ENCODE measurements at places on chromosomes 12 and 14.

GRCh38 chr12:22698576-22698975 is 73.6 kb downstream of the ETNK1 start:
- no peak for DNase-seq

GRCh38 chr12:40946612-40947194 is 241.4 kb upstream of the PDZRN4 start:
- peak; percentile 20 for DNase-seq

GRCh38 chr14:41521891-41522290 is 84.8 kb upstream of the LRFN5 start:
- DNase-seq, result no peak

GRCh38 chr12:69266036-69266635 is 26.8 kb downstream of the CPSF6 start:
- no peak for DNase-seq

- peak; percentile 49 for DNase-seq
Measured at GRCh38 chr12:121005346-121005815, 10.9 kb downstream of the C12orf43 start.

- DNase-seq, result no peak
Measured at GRCh38 chr12:13784504-13784903, 196.9 kb downstream of the GRIN2B start.

GRCh38 chr12:92108651-92109050 is 37.0 kb downstream of the BTG1 start:
- peak; percentile 80 for DNase-seq

- DNase-seq, result no peak
Measured at GRCh38 chr12:23559268-23559753, 390.2 kb downstream of the SOX5 start.

DNA sequence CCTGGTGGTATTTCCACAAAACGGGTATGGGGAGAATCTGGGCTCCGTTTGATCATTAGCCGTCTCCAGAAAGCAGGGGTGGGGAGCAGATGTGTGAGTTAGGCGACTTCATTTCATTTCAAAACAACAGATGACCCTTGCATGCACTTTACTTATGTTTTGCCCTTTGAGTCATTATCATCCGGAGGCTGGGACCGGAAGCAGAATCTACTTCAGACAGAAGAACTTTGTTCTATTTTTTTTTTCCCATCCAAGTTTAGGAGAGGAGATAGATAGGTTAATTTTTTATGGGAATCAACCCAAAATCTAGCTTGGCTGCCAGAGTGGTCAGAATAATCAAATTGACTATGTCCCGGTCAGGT is 31.3 kb upstream of the CMAS start:
- DNase-seq, result peak; percentile 10

DNA sequence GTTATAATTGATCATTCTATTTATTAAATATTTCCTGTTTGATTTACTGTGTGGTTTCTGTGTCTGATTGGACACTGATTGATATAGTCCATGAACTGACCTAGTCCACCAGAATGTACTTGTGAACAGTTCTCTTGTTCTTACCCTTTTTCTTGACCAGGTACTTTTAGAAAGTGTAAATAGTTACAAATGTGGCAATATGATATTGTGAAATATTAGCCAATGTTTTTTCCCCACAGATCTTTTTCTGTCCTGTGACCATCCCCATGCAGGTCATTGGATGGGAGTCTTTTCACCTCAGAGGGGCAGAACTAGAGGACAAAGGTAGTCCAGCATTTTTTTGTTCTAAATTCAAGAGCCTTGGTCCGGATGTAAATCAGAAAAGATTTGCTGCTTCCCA is 8.3 kb upstream of the CRY1 start:
- no peak for DNase-seq

DNA sequence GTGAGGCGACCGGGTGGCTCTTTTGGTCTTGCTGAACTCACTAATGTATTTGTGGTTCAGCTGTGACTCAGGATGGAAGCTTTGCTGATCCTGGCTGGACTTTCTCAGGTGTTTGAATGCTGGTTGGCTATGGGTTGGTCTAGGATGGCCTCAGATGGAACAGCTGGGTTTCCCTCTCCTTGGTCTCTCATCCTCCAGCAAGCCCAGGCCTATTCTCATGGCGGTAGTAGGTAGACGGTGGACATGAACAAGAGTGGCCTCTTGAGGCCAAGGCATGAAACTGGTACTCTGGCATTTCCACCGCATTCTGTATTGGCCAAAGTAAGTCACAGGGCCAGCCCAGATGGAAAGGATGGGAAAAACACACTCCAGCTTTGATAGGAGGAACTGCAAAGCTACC is 11.8 kb upstream of the POLR3B start:
- peak; percentile 53 for DNase-seq

DNA sequence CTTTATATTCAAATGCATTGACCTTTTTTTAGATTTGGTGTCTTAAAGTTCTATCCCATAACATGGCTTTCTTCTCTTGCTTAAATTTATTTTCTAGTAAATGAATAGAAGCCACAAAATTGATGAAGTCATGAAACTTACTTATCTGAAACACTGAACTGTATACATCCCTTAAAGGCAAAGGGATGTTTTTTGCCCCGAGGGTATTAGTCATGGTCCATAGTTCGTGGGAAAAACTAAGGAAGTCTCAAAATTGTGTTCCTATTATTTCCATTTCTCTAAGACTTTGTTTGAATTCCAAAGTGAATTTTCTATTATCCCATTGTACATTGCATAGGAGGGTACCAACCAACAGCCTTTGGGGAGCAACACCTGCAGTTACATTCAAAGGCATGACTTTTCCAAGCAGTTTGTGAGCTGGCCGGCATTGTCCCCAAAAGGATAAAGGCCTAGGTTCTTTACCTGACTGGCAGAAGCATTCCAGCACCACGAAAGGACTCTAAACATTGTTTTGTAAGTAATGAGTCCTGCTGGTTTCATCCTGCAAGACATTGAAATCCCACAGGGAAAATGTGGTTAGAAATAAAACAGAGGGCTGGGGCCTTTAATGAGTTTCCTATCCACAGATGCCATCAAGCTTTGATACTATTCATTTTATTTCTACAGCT is 473.5 kb downstream of the PRKD1 start:
- DNase-seq, result no peak

DNA sequence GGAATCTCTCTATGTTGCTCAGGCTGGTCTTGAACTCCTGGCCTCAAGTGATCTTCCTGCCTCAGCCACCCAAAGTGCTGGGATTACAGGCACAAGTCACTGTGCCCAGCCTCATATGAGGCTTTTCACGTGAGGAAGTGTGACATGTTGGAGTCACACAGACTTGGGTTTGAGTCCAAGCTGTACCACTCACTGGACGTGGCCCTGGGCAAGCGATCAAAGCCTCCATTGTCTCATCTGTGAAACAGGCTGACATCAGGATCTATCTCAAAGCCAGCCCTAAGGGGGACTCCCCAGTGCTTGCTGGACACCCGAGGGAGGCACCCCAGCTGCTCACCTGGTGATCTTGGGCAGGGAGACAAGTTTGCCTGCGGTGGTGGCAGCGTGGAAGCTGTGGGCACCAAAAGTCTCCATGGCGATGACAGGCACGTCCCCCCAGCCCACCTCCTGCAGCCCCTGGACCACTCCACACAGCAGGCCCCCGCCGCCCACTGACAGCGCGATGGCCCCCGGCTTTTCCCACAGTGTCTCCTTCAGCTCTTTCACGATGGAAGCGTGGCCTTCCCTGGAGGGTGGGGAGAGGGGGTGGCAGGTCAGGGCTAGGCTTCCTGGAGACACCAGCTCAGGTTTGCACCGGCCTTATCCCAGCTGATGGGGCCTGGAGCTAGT is 6.7 kb downstream of the SDS start:
- no peak for DNase-seq

- DNase-seq, result no peak
Measured at GRCh38 chr14:45785240-45785639, 532.2 kb upstream of the MIS18BP1 start.

DNA sequence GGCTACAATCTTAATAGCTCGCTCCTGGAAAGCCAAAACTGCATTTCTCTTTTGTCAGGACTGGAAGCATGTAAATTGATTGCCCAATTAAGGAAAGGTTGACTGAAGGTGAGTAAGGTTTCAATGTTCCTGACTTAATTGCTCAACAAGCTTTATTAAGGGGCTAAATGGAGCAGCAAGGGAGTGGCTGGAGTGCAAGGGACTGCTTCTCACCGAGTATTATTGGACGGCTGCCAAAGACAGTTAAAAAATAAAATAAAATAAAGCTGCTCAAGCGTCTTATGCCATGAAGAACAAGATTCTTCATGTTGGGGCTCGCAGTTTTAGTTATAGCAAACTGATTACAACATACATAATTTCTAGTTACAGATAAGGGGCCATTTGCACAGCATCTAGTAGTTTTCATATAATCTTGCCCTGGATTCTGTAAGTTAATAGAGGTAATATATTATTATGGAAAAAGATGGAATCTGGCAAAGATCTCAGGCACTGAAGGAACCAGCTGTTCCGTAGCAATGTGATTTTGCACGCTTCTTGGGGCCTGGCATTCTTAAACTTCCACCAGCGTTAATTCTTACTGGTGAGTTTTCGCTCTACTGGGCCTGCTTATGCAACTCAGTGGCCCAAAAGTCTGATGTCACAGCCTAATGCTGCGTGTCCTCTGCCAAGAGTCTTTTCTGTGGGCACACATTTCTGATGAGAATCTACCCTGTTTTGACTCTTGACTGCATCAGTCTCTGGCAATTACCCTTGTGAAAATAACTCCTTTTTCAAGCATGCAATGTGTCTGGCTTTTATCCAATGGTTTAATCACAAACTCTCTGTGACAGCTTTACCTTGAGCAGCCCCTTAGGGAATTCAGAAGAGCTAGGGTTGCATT is 108.5 kb downstream of the SLC38A1 start:
- DNase-seq, result no peak

- peak; percentile 76 for DNase-seq
Measured at GRCh38 chr12:50985322-50985721, 33.0 kb downstream of the HIGD1C start.

DNA sequence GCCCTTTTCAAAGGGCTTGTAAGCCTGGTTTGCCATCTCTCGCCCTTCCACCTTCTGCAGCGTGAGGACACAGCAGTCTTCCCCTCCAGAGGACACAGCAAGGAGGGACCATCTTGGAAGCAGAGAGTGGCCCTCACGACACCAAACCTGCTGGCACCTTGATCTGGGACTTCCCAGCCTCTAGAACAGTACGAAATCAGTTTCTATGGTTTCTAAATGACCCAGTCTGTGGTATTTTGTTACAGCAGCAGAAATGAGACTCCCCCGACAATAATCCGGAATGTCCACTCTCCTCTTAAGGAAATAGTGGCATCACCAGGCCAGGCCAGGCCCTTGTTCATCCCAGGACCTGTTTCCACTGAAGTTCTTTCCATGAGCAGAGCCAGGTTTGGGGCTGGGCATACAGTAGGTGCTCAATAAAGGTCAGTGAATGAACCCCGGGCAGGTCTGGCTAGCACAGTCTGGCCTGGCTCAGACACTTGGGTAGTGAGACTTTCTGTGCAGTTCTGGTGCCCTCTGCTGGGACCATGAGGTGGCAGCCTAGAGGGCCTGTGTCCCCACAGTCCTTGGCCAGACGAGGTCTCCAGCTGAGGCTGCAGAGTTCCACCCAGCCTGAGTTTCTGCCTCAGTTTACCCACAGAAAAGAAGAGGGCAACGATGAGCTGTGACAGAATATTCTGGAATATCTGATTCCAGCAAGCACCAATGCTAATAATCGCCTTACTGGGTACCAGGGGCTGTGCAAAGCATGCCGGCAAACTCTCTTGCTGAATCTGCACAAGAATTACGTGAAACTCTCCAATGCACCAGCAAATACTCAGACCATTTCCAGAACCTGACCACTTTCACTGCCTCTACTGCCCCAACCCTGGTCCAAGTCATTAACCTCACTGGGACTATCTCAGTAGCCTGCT is 14.0 kb downstream of the ABCB9 start:
- peak; percentile 77 for DNase-seq

DNA sequence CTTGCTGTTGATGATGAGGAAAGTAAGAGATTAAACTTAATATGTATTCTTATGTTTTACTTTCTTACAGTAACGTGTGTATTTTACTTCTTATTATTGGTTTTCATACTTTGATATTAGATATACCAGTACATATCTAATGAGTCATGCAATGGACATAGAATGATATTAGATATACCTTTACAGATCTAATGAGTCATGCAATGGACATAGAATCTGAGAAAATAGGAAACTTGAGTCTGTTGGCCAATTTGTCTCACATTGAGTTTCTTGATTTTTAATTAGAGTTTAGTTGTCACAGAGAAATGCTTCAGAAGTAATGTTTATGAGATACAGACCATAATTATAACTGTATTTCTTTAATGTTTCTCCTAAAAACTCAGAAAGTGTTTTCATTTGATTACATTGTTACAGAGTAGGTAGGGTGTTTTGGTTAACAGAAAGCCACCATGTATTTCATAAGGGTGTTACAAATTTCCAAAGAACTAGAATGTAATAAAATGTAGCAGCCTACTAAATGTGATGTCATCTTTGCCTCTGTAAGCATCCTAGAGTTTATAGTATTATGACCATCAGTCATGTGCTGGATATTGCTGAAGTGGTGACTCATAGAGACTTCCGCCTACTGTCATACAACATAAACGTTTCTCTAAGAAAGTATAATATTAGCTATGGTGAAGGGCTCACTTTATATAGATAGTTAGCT is 3.0 kb downstream of the GAS2L3 start:
- DNase-seq, result peak; percentile 97

- DNase-seq, result no peak
Measured at GRCh38 chr14:103099081-103099732, 4.7 kb downstream of the EXOC3L4 start.

DNA sequence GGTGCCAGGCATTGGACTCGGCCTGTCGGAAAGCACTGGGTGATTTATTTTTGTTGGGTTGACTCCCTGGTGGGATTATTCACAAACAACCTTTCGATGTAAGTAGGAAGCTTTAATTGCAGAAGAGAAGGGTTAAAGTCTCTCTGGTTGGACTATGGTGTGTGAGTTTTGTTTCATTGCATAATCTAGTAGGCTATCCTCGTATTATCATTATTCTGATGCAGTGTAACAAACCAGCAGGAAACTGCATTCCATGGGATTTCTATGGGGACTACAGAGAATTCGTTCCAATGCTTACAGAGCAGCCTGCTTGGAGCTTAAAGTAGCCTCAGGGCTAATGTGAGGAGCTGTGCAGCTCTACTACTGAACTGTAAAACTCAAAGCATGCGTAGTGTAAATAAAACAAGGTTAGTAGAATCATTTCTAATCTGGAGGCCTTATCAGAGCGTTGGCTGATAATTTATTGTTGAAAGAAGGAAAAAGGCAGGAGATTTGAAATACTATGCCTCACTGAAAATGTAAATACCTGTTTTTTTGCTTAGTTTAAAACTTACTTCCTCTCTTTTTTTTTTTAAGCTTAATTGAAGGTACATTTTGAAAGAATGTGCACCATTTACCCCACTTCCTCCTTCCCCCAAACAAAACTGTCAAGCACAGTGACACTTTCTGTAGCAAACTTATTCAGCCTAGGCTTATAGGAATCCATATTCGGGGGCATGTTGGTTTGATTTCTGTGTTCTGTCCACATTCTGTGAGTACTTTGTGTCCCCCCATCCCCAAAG is 226.7 kb downstream of the NPAS3 start:
- DNase-seq, result no peak

DNA sequence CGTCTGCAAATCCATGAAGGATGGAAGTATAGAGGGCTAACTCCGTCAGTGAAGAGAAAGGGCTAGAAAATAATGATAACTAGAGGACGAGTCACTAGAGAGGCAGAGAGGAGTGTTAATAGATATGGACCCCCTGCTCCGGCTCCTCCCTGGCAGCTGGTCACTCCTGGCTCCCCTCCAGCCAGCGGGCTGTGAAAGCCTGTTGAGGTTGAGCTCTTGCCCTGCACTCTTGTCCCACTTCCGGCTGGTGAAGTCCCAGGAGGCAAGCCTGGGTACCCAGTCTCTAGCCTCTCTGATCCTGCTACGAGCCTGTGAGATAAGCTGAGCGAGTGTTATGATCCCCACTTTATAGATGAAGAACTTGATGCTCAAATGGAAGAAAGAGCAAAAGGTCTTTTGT is 90.3 kb downstream of the RFX4 start:
- no peak for DNase-seq

All from inflammatory macrophage treated with lipopolysaccharide for 4 hours (primary cell).